Dermis blood vessel endothelial cell (primary cell): ENCODE measurements at places on chromosomes 11 and 22.

- DNase-seq = peak; percentile 61
These were observed 181.8 kb downstream of the UVRAG start for GRCh38 chr11:75996523-75997442.

DNA sequence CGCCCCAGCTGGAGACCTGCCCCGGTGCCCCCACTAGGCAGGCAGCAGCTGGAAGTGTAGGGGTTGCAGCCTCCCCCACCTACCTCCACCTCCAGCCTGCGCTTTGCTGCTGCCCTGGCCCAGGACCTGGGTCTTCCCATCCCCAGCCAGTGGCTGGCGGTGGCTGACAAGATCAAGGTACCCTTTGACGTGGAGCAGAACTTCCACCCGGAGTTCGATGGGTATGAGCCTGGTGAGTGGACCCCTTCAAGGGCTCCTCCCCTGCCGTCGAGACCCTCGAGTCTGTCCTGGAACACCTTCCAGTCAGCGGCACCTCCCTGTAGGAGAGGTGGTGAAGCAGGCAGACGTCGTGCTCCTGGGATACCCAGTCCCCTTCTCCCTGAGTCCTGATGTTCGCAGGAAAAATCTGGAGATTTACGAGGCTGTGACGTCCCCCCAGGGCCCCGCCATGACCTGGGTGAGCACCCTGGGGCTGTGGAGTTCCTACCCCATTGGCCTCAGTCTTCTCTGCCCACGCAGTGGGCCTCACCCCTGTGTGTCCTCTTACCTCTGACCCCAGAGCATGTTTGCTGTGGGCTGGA is 4.4 kb downstream of the PGGHG start:
- DNase-seq = no peak

GRCh38 chr22:33920197-33920540 is at the start of gene LARGE1:
Gene LARGE1, minus strand, starts transcription at chr22:33920476.
- peak; percentile 21 for DNase-seq

DNA sequence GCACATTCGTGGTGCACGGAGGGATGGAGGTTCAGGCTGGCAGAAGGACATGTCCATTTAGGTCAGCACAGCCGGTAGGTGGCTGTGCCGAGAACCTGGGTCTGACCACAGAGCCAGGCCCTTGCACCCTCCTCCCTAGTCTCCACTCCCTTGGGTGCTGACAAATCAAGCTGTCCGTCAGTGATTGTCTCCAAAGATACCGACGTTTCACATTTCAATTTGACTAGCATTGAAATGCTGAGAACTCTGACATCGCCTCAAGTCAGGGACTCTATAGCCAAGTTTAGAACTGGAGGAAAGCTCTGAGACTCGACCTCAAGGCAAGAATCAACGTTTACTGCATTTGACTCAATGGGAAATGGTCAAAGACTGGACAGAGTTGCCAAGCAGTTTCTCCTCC is 1321.1 kb downstream of the TBC1D22A start:
- DNase-seq = no peak

DNA sequence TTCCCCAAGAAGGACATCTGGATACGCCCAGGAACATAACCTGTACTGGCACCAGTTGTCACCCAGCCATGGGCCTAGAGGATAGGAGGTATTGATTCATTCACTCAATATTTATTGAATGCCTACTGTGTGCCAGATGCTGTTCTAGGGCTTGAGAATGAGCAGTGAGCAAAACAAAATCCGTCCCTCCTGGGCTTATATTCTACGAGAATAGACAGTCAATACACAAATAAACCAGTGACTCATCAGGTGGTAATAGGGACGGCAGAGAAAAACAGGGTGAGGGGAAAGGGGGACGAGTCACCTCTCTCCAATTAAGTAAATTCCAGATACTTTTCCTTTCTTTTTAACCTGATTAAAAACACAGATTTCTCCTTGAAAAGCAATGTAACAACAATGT is 103.5 kb downstream of the MICAL2 start:
- DNase-seq = no peak

DNA sequence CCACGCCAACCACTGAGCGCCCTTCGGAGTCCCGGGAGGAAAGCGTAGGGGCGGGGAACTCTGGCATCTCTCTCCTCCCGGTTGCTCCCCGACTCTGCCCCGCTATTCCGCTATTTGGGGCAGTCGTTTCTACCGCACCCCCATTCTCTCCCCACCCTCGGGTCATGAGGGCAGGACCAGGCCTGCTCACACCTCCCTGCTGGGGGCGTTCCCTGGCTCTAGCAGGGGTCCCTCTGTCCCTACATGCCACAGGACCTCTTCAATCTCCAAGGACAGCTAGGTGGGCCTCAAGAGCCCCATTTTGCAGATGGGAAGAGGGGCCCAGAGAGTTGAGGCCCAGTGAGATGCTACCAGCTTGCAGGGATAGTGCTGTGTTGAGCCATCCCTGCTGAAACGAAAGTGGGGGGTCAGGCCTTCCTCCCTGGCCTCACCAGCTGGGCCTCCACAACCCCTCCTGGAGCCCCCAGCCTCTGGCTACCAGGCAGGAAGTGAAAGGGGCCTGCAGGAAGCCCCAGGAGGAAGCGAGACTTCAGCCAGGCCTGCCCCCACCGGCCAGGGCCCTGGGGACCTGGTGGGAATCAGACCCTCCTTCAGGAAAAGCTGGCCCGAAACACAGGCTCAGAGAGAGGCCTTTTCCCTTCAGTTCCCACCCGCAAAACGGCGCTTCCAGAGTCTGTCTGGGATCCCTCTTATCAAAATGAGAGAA is 5.5 kb upstream of the SHISA8 start:
- DNase-seq = no peak

DNA sequence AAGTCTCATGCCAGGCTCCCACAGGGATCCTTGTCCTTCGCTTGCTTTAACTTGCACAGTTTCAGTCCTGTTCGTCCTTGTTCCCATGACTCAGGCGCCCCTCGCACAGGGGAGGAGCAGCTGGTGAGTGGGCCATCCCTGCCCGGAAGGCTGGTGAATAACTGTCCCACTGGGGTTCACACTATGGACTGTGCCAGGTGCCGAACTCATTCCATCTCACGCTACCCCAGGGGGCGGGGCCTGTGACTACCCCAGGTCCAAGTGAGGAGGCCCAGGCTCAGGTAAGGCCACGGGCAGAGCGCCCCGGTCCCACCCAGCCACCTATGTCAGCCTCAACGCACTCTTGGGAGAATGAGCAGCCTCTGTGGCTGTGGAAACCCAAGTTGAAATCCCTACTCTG is 7.2 kb upstream of the CARD10 start:
- no peak for DNase-seq

GRCh38 chr11:43930868-43931716 is 11.3 kb upstream of the C11orf96 start:
- peak; percentile 85 for DNase-seq

DNA sequence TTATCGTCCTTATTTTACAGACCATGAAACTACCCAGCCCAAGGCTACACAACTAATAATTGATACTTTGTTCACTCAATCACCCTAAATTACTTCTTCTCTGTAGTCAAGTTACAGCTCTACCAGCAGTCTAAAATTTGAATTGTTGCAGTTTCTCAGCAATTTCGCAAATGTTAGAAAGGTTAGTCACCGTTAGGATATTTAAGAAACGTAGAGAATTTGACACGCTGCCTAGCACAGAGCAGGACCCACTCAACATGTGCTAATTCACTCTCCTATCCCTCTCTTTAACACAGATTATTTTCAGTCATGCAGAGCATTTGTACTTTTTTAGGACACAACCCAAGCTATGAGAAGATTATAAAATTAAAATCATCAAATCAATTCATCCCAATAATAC is 771.1 kb upstream of the LUZP2 start:
- DNase-seq = no peak

DNA sequence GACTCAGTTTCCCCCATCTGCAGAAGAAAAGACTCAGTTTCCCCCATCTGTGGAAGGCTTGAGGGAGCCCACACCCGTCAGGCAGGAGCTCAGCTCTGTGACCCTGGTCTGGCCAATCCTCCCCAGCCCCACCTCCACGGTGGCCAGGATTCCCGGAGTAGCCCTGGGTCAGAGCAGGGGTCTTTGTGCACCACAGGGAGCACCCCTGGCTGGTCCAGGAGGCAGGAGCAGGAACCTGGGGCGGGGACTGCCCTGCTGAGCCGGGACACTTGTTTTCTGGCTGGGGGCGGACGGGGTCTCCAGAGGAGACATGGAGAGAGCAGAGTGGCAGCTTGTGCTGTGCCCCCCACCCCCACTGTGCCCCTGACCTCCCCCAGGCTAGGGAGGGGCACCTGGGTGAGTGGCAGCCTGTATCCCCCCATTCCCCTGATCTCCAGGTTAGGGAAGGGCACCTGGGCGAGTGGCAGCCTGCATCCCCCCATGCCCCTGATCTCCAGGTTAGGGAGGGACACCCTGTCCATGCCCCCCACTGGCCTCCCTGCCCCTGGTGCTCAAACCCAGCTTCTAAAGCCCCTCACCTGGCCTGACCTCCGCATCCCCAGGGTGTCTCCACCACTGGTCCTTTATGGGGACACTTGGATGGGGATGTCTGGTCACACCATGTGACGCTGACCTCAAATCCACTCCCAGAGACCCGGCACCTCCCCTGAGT is 18.8 kb downstream of the IL17REL start:
- no peak for DNase-seq

GRCh38 chr11:17528906-17529843 is 15.0 kb downstream of the USH1C start:
- peak; percentile 10 for DNase-seq

DNA sequence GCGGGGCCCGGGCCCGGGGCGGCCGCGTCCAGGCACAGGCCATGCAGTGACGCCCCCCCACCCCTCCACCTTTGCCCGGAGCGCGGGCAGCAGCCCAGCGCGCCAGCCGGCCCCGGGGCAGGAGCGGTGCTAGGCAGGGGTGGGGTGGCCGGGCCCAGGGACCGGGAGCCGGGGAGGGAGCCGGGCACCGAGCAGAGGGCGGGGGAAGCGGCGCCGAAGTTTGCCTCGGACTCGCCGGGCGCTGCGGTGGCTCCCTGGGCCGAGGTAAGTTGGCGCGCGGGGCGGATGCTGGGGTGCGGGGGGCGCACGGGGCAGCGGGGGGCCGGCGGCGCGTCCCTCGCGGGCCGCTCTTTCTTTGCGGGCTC is 332 bp downstream of the TEAD1 start:
- DNase-seq = no peak

- no peak for DNase-seq
These were observed 36.9 kb upstream of the CCND1 start for GRCh38 chr11:69604055-69604454.
